HEK293T (cell line): ENCODE measurements at places on chromosomes 12 and 14.

DNA sequence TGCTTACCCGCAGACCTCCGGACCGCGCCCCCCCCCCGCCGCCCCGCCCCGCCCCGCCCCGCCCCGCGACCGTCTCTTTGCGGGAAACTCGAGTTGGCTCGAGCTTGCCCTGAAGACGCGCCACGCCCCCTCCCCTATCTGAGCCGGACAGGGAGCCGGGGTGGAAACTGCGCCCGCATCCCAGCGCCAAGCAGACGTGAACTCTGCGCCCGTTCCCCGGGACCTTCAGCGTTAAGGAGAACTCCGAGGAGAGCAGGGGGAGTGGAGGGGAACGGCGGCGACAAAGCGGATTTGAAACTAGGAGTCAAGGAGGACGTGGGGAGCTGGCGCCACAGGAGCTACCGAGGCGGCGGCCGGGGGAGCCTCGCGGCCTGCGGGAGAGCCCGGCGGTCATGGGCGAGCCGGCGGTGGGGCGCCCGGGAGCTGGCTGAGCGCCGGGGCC is at the start of gene KCNK13:
KCNK13 (plus strand) TSS at position 310 of the 442 bp plus-strand sequence. CDS start 212 bp downstream, outside the sequence.
- DNase-seq = peak; percentile 25

DNA sequence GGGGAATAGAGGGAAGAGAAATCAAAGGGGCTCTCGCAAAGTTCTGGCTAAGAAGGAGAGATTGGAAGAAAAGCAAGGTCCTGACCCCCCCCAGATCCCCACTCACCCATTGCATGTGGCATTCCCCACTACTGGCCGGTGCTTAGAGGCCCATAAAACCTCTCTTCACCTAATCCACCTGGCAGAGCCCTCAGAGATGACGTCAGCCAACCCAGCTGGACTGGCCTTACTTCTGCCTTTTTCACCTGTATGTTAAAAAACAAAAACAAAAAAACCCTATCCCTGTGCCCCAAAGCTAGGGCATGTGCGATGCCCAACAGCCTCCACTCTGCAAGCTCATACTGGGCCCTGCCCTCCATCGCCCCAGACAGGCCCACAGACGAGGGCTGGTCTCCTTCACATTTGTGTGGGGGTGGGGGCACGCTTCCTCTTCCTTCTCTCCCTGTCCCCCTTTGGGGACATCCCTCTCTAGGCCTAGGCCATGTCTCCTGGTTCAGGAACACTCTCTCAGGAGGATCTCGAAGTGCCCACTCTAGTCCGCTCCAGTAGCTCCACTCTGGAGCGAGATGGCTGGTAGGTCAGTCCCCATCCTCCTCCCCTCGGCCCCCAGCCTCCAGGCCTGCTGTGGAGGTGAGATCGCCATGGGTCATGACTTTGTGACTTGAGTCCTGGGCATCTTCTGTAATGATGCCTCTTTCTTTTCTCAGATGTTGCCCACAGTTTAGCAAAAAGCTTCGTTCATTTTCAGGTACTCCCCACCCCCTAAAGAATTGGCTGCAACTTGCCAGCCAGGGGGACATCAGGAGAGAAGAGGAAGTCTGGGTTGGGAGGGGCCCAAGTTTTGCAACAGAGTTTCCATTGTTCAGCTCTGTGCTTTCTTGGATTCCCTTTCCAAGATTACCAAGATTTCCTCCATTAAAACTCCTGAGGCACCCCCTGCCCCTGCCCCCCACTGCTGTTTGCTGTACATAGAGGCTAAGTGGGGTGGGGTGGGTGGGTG is 37.0 kb downstream of the FIGNL2 start:
- no peak for DNase-seq

- DNase-seq = no peak
Observed at GRCh38 chr14:70538087-70538486, 3.3 kb upstream of the ADAM20 start.

DNA sequence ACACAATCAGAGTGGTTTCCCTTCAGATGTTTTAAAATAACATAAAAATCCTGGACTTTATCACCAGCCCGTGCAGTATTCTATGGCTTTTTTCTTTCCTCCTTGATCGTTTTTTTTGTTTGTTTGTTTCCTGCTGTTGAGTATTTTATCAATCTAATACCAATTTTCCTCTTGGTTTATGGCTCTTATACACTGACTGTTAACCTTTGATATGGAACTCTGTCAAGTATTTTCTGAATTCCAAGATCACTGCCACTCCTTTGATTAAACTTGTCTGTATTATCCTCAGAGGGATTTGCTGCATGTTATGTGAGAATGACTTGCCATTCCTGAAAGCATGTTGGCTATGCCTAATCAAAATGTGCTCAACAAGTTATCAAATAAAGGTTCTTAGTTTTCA is 88.4 kb downstream of the PELI2 start:
- DNase-seq = no peak

DNA sequence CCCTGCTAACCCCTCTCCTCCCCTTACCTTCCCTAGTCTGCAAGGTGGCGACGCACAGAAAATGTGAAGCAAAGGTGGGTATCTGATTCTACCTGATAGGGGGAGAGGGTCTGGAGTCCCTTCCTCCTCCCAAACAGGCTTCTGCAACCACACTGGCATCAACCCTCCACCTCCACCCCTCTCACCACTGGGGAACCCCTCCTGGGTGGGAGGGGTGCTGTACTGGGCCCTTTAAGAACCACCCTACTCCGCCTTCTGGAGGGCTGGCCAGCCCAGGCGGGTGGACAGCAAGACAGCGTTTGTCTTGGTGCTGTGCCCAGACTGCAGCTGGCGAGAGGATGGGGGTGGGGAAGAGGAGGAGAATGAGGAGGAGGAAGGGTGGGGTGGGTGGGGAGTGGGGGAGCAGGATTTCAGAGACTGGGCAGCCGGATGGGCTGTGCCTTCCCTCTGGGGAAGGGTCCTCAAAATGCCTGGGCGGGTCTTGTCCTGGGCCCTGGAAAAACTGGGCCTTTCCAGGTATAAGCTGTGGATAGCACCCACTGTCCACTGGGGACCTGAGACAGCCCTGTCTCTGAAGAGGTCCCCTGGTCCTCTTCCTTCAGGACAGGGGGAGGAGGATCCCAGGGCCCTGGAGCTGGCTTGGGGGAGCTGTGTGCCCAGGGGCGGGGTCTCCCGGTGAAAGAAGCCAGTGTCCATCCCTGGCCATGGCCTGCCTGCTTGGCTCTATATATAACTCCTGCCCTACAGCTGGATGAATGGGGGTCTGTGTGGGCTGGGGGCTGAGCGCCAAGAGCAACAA is 2.8 kb downstream of the TNS2 start:
- DNase-seq = no peak

GRCh38 chr12:26135010-26135420 is 10.2 kb upstream of the BHLHE41 start:
- no peak for DNase-seq

- DNase-seq = no peak
Observed at GRCh38 chr12:11746024-11746771, 96.7 kb downstream of the ETV6 start.

DNA sequence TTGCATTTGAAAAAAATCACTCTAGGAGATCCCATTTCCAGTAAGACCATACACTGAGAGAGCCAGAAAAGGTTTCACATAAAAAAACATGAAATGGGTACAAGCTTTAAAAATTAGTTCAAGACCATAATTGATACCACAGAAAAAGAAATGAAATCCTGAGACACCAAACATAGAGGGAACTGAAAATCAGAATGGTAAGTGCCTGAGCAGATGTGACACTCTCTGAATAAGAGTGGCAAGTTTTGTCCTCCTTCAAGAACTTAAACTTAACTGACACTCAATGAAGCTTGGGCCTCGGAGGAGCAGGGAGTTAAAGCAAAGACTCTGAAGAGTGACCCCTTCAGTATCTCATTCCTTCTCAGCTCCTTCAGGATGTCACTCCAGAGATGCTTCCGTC is 23.2 kb upstream of the PTGDR start:
- DNase-seq = no peak

GRCh38 chr14:61132894-61133293 is 148.2 kb downstream of the TMEM30B start:
- no peak for DNase-seq

- DNase-seq = no peak
Observed at GRCh38 chr12:113333877-113334785, 778 bp downstream of the SLC8B1 start.

GRCh38 chr14:96805956-96806355 is 8.8 kb downstream of the VRK1 start:
- DNase-seq = no peak

DNA sequence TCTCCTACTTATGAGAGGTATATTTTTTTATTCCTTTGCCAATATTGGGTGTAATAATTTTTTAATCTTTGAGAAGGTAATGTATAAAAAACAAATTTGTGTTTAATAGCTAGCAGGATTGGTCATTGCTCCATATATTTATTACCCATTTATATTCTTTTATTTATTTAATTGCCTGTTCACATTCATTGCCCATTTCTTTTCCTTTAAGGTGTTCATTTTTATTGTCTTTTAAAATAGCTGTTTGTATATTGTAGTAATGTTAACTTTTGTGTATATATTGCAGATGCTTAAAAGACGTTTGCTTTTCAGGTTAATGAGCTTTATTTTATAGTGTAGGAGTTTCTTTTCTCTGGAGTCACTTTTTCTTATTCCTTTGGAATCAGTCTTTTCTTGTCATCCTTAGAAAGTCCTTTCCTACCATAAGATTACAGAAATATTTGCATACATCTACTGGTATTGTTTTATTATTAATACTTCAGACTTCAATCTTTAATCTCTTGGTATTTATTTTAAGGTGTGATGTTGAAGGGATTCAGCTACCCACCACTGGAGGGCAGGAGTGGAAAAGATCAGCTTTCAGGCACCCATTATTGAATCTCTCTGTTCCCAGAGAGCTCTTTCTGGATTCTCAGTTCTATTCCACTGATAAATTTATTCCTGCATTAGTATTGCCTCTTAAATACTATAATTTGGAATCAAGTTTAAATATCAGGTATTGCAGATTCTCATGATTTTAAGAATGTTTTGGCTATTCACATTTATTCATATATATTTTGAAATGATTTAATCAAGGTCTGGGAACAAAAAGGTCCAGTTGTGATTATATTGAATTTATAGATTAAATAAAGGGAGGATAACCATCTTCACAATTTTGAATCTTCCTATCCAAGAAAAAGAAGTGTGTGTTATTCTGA is 17.3 kb downstream of the PPM1A start:
- peak; percentile 47 for DNase-seq

GRCh38 chr12:112349431-112349830 is 32.8 kb downstream of the HECTD4 start:
- no peak for DNase-seq

GRCh38 chr14:95021588-95021987 is 135.7 kb downstream of the DICER1 start:
- DNase-seq = no peak

GRCh38 chr12:1741154-1741949 is 50.5 kb downstream of the ADIPOR2 start:
- no peak for DNase-seq

DNA sequence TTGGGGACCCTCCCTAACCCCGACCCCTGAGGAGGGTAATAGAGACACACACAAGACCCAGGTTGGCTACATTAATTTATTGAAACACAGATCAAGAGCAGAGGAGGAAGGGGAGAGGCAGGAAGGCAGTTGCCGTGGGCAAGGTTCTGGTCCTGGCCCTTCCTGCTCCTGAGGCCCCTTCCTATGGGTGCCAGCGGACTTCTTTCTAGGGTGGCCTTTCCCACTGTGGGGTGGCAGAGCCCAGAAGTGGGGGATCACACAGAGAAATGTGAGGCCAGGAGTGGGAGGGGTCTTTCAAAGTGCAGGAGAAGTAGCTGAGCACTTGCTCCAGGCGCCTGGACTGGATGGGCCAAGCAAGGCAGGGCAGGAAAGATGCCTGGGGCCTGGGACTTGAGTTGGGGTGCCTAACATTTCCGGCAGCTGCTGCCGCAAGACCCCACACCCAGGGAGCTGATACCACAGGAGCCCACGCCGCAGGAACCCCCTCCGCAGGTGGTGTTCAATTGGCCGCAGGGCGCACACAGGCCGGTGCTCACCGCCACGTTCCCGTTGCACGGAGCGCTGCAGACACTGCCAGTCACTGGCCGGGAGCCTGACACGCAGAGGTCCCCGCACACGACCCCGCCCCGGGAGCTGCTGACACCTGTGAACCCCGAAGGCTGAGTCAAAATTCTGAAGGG is 5.3 kb downstream of the KRT81 start:
- no peak for DNase-seq
